Skeletal muscle tissue (tissue), 5 donors: ENCODE measurements at places on chromosomes 1 and 21. TPM values are rescaled to one million over a fixed set of nuclear protein-coding genes. Genes with fewer than 3 reads are reported as not detected.

Gene FMO4
- total RNA-seq, result 2.6 TPM

Gene SLC6A17
- total RNA-seq, result 0.52 TPM

Gene SHE
- total RNA-seq, result 8.4 TPM

Gene AKR7A3
- total RNA-seq, result 0.52 TPM

Gene OR2L5
- not detected for total RNA-seq

Gene SLC22A15
- under 0.01 TPM for total RNA-seq

Gene NFASC
- total RNA-seq, result 1.6 TPM

Gene TBX19
- total RNA-seq, result 1.0 TPM

Gene MPL
- total RNA-seq, result not detected
